ENCODE measurements at places on chromosomes 12 and 14.

- no peak for DNase-seq
These were observed 22.8 kb downstream of the OTUB2 start for GRCh38 chr14:94048691-94049624.

GRCh38 chr12:124833693-124834122 lies 30.0 kb downstream of the SCARB1 start:
- DNase-seq, result no peak

DNA sequence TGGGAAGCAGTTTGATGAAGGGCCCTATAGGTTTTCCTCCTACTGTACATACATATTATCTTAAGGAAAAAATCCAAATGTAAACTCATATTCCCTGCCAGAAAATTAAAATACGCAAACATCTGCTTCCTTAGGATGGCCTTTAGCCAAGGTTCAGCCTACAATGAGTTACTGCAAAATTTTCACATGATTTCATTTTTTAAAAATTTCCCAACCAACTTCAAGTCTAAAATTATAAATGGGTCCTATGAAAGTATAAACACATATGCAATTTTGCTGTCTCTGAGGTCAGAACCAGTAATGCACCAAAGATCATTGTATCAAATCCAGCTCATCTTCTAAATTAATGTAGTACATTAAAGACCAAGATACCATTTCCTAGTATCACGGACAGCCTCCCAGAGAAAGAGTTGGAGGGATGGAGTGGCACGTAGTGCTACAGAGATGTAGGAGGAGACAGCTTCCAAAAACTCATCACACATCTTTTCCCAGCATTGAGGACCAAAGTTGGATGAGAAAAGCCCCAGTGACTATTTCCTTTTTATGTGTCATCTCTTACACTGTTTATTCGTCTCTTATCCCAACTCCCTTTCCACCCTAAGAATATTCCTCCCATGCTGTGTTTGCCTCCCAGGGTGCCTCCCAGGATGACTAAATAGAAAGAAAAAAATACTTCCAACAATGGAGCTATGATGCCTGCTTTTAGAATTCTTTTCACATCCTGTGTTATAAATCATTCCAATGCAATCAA lies 92.3 kb upstream of the SLCO1C1 start:
- no peak for DNase-seq

- DNase-seq, result no peak
These were observed 8.8 kb upstream of the TEX22 start for GRCh38 chr14:105389534-105389933.

DNA sequence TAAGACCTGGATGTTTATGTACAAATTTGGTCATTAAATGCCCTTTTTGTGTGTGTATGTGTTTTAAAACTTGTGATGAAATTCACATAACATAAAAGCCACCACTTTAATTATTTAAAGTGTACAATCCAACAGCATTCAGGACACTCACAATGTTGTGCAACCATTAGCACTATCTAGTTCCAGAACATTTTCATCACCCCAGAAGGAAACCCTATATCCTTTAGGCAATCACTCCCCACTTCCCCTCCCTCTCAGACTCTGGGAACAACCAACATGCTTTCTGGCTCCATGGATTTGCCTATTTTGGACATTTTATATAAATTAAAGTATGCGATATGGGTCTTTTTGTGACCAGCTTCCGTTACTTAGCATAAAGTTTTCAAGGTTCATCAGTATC lies 124.6 kb downstream of the TTC7B start:
- no peak for DNase-seq

DNA sequence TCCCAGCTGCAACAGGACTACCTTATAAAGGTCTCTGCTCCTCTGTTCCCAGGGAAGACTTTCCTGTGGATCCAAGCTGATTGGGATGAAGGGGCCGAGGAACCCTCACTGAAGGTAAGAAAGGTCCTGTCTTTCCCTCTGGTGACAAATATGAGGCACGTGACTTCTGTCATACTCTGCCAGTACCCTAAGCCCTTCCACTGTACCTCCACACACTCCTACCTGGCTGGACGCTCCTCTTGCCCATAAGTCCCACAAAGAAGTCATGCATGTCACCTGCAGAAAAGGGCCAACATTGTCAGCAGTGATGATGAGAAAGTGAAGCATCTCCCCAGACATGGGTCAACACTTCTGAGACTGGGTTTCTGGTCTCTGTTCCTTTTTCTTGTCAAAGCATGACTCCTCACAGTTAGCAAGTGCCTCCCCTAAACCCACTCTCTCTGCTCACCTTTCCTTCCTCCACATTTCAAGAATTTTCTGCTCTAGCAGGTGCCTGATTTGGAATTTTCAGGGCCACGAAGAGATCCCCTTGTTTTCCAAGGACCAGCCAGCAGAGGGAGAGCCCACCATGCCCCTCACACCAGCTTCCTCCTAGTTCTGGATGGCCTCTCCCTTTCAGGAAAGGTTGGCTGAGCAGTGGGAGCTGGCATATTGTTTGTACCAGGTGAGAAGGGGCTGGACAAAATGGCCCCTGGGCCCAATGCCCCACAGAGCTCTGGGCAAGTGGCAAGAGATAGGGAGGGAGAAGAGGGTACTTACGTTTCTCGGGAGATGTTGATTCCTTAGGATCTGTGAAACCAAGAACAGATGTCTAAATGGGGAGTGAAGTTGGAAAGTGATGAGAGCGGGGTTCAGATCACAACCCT lies 3.5 kb downstream of the TAC3 start:
- DNase-seq, result no peak

DNA sequence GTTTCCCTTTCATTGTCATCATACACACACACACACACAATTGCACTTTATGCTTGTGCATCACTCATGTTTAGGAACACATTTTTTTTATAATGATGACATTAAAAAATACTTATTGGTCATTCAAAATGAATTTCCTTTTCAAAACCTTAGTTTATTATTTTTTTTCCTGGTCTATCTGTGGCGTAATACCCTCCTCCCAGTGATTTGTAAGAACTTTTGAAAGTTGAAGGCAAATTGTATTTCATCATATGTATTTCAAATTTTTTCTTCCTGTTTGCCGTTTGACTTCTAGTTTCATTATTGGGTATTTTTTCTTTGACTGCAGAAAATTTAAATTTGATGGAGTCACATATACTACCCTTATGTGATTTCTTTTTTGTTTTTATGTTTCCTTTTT lies 2.5 kb upstream of the LRRK2 start:
- DNase-seq, result no peak

- no peak for DNase-seq
These were observed 49.7 kb downstream of the LRIG3 start for GRCh38 chr12:58870595-58870994.

DNA sequence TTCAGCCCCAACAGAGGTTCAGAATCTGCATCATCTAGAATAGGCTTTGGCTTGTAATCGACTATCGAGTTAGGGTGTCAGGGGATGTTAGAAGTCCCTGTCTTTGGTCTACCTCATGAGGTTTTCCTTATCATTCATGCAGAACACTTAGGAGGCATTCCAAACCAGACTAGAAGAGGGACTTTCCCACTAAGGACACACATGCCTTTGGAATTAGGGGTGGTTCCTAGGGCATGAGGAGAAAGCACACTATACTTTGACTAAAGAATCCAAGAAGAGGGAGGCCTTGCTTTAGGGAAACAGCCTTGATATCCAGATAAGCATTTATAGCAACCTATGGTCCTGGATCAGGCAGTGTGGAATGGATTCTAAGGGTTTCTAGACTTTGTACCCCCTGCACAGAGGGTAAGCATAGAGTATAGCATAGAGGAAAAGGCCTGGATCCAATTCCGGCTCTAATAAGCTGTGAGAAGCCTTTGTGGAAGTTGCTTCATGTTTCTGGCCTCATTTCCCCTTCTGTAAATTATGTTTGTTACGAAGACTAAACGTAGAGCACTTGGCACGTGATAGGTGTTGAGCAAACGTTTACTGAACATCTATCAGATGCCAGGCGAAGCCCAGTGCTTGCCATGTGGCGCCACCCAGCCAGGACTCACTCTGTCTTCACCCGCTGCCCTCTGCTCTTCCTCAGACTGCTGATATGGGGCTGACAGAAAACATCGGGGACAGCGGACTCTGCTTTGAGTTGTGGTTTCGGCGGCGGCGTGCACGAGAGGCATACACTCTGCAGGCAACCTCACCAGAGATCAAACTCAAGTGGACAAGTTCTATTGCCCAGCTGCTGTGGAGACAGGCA lies 13.2 kb downstream of the ZNF219 start:
- DNase-seq, result no peak

- DNase-seq, result no peak
These were observed 273.4 kb downstream of the FOXN3 start for GRCh38 chr14:89143595-89143994.

DNA sequence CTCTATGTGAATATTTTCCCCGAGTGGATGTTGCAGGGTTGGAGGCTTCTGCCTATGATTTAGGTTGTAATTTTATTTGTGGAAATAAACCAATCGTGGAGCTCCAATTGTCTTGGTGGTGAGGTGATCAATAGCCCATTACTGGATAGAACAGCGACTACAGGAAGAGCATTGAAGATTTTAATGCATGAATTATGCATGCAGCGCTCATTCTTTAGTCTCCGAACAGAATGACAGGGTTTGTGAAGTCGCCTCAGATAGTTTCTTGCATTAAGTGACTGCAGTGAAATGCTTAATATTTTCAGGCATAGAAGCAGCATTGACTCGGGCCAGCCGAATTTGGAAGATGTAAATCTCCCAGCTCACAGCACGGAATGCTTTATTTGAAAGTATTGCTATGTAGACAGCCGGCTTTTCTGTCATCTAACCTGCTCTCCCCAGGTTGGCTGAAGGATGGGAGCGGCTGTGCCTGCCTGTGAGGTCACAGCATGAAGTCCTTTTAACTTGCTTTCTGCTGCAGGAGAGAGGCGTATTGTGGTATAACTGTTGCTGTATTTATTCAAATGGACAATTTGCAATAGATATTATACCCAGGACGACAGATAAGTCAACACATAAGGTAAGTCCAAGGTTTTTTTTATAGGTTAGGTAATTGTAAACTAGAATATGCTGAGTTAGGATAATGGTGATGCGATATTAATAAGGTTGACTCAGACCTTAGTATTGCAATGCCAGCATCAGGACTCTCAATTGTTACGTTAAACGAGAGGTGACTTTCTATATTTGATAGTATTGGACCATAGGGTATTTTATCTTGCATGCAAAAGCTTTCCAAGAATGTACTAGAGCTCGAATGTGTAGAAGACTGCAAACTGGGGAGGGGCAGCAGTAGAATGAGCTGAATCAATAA lies 135.7 kb downstream of the CNTN1 start:
- no peak for DNase-seq

- no peak for DNase-seq
These were observed 10.1 kb upstream of the CCDC197 start for GRCh38 chr14:93986955-93987354.

GRCh38 chr12:28440081-28440608 lies 249.9 kb downstream of the CCDC91 start:
- no peak for DNase-seq
